NCI-H2081 treated with DMSO at 0.1 percent for 48 hours (cell line): ENCODE measurements at places on chromosomes 12 and 14.

DNA sequence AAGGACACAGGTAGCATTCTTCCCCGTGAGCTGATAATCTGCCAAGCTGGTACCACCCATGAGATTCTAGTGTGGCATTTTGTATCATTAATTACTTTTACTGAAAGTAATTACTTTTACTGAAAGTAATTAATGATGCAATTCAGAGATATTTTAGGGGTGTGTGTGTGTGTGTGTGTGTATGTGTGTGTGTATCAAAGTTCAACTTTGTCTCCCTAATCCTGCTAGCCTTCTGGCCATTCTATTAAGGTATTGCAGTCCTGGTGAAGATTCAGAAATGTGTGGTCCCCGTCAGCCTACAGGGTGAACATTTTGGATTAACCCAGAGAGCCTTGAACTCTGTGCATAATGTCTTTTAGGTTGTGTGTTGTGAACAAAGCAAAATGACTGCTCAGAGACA, 310.8 kb downstream of the ZFP36L1 start:
- no peak for DNase-seq

GRCh38 chr14:105195522-105196264, 14.6 kb upstream of the NUDT14 start:
- DNase-seq = no peak

- DNase-seq = no peak
Measured at GRCh38 chr14:50835280-50835679, 4.3 kb upstream of the NIN start.

GRCh38 chr12:126390969-126391566, 1325.8 kb downstream of the AACS start:
- DNase-seq = no peak

DNA sequence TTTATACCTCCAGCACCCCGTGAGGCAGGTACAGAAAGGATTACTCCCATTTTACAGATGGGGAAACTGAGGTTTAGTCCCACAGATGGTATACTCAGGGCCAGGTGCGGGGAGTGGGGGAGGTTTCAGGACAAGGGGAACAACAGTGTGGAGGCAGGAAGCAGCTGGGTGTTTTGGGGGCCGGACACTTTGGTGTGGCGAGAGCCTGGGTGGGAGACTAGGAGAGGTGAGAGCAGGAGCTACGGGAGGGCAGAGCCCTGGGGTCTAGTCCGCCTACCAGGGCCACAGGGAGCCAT, 61.7 kb downstream of the DIO3 start:
- no peak for DNase-seq

DNA sequence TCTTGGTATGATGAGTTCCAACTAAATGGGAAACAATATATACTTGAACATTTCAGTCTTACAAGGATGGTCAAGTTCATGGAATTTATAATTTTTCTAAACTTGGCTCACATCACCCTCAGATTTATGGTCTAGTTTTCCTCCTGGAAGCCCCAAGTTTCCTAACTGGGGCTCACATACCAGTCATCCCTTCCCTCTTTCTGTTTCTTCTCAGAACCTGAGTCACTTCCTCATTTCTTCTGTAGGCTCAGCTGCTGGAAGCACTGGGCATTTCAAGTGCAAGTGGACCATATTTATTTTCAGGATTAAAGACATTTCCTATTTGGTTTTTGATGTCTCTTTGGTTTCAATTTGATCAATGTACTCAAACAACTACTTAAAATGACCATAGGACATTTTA, 55.4 kb downstream of the GRIP1 start:
- DNase-seq = no peak

DNA sequence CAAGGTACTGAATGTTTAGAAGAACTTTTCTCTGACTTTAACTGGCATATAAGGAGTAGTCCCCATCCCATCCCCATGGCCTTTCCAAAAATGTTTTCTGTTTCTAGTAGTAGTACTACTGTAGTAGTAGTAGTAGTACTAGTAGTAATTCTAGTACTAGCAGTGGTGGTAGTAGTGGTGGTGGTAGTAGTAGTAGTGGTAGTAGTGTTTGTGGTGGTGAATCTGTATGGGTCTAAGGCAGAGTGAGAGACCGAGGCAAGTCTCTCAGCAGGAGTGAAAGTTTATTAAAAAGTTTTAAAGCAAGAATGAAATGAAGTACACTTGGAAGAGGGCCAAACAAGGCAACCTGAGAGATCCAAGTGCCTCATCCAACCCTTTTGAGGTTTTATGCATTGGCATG, 58.6 kb downstream of the FOXN4 start:
- no peak for DNase-seq

DNA sequence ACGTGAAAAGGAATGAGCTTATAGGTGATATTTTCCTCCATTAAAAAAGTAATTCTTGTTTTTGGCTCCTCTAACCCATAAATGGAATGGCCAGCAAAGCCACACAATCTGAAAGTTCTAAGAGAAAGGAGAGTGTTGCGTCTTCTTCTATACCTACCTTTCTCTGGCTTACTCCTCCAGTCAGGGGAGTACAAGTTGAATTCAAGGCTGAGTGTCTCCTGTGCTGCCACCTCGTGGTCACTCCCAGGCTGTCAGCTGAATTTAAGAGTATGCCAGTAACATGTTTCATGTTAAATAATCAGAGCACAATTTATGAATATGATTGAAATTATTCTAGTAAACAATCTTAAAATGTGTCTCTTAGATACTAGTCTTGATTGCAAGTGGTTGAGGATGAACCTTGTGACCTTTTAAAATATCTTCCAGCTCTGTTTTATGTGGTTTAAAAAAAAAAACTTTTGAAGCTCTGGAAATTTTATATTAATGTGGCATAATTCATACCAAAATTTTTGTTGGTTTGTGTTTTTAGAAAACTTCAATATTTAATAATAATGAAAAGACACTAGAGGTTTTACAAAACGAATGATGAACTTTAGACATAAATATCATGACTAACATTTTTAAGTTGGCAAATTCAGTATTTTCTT, 31.7 kb downstream of the PTHLH start:
- no peak for DNase-seq

DNA sequence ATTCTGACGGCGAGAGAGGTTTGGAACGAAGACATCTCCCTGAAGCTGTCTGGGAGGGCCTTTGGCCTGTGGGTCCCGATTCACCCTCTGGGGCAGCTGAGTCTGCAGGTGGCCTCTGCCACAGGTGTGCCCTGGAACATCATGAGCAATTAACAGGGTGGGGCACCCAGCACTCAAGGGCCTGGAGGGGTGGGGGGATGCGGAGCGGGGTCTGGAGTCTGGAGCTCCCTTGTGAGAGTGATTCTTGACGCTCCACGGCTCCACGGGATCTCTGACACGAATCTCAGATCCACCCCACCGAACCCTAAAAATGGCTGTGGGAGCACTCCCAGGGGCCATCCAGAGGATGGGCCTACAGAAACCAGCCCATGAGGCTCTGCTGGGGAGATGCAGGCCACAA, 8.3 kb downstream of the ITPK1 start:
- DNase-seq = no peak

- no peak for DNase-seq
Measured at GRCh38 chr12:108505129-108505528, 9.9 kb upstream of the FICD start.

GRCh38 chr12:79932357-79932756, 2.5 kb downstream of the PPP1R12A start:
- DNase-seq = no peak

DNA sequence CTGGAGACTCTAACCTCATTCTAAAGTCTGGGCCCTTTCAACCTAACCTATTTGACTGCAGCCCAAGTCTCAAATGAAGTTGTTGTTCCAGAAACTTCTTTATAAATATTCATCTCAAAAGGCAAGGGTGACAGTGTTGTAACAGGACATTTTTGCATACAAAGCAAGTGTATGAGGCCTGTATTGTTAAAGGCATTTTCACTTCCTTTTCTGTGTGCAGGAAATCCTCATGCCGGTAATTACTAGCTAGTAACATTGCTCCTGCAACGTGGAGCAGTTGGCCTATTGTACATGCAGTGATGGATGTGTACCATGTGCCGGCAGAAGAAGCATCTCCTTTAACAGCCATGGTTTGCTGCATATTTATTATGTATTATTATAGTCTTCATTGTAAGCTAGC, 156.5 kb upstream of the RMST start:
- peak; percentile 22 for DNase-seq

GRCh38 chr12:96164951-96165811, 29.0 kb upstream of the ELK3 start:
- no peak for DNase-seq

GRCh38 chr12:132448463-132448820, 41.5 kb upstream of the FBRSL1 start:
- no peak for DNase-seq

DNA sequence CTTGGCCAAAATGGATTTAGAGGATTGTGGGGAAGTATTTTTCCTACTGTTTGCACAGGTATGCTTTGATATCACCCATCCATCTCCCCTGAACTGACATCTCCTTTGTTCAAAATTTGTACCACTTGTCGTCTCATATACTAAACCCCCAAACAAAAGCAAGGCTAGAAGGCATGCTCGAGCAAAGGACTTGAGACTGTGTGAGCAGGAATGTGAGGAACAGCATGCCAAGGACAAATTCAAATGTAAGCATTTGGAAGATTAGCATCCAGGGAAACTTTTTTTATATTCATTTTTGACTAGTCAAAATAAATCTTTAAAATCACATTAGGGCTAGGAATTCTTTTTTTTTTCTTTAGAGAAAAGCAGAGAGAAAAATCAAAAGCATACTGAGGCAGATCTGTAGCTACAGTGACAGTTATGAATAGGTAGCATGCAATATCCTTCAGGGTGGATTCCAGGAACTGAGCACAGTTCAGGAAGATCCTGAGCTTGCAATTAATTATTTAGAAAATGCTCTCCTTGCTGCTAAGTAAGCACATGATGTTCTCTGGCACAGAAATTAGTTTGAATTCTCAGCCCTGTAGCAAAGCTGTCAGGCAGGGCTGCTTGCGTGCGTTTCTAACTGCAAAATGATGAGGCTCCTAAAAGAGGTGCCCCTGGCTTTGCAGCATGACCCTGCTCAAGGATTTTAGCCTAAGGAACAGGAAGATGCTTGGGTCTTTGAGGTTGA, 327.7 kb downstream of the LRIG3 start:
- DNase-seq = no peak

DNA sequence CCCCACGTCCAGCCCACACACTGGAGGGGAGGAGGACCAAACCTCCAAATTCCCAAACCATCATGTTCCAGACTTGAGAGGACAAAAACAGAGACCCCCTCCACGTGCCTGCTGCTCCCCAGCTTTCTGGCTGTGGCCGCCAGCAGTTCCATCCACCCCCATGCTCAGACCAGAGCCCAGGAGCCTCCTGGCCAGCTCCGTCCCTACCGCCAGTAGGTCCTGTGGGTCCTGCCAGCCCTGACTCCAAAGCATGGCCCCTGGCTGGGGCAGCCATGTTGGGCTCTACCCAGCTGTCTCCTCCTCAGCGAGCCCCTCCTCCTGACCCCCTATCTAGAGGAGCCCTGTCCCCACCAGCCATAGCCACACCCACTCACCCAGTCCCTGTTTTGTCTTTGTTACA, 227.3 kb upstream of the RTL1 start:
- no peak for DNase-seq

DNA sequence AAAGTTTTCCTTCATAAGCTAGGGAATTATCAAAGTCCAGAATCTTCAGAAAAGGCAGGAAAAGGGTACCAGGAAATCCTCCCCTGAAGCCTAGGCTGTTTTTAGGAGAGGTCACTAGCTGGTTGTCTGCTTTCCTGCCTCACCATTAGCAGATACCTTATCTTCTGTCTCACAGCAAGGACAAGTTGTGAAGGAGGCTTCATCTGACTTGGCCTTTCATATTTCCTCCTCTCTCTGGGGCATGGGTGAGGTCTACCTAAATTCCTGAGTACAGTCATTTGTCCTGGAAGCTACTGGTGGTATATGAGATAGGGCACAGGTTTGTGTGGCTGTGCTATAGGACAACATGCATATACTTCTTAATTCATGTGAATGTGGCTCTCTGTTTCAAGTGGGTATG, 2.3 kb downstream of the FOXJ2 start:
- no peak for DNase-seq

DNA sequence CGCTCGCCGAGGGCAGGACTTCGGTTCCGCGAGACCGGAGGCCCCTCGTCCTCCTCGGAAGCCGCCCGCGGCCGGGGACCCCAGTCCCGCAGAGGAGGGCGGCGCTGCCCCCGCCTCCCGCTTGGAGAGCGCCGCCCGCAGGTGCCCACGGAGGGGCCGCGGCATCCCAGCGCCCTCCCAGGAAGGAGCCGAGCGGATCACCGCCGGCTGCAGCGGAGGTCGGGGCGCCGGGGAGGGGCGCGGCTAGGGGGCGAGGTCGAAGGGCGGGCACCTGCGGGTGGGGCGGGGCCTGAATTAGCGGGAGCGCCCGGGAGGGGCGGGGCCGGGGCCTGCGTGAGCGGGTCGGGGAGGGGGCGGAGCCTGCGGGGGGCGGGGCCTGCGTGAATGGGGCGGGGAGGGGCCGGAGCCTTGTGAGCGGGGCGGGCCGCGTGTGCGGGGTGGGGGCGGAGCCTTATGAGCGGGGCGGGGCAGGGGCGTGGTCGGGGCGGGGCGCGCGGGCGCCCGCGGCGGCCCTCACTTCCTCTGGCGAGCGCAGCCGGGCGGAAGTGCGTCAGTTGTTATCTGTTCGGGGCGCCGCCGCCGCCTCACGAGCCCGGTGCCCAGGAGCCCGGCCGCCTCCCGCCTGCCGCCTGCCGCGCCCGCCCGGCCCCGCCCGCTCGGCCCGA, at the start of gene FBRSL1:
Gene FBRSL1 (plus strand): TSS at position 550 of the 665 bp plus-strand sequence.
- DNase-seq = no peak

DNA sequence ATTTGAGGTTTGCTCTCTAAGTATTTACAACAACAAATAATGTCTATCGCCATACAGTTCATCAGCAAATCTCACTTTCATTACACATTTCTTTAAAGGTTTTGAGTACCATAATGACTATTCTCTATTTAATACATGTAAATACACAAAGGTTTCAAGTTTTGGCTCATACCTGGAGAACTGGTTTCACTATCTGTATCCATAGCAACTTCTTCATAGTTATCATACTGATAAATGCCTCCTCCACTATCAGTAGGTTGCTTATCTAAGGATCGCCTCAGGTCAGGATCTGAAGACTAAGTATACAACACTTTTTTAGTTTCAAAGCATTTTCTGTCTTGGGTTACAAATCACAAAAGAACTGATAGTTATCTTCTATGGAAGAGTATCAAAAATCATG, 21.4 kb downstream of the ZFC3H1 start:
- DNase-seq = no peak

DNA sequence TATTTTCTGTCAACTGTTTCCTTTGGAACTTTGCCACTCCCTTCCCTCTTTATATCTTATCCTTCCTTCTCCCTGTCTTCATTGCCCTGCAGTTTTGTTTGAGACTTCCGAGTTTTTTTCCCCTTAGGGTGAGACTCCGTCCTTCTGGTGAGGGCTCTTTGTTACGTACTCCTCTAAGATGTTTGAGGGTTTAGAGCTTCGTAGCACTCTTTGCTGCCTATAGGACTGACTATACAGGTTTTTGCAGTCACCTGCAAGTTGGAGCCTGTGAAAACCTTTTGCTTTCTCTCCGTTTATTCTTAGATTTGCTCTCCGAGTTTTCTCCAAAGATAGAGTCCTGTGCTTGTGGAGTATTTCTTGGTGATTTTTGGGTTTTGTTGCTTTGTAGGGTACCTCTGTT, 41.7 kb upstream of the MYRFL start:
- DNase-seq = no peak
